HuH-7.5 (cell line): ENCODE measurements at places on chromosomes 7 and 10.
A peak's percentile ranks its signal among the peaks of the same experiment; 100 is the strongest.

GRCh38 chr10:44864051-44864450 is 47.1 kb upstream of the TMEM72 start:
- no peak for DNase-seq

GRCh38 chr7:150368884-150369747 is 494 bp downstream of the REPIN1 start:
- DNase-seq, result peak; percentile 89

DNA sequence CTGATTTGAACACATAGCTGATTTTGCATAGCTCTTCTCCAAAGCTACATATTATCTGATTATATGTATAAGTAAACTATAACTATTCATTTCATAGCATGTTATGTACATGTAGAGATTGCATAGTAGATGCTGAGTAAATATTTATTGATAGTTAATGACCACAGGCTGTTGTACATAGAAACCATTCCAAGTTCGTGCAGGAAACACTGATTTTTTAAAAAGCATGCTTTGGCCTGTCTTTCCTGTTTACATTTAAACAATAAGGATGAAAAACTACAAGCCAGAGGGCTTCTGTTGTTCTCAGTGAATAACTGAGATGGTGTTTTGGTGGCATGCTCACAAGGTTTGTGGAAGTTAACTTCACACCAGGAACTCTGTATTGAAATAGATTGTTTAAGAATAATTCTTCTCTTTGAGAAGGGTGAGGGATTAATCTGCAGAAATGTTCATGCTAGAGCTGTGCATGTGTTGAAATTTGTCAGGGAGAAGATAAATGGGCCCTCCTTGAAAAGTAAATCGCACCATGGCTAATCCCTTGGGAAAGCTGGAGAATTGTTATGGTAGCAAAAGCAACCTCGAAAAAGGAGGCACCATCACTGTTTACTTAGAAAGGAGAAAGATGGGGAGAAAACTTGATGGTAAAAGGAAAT is 120.2 kb upstream of the SP8 start:
- no peak for DNase-seq

DNA sequence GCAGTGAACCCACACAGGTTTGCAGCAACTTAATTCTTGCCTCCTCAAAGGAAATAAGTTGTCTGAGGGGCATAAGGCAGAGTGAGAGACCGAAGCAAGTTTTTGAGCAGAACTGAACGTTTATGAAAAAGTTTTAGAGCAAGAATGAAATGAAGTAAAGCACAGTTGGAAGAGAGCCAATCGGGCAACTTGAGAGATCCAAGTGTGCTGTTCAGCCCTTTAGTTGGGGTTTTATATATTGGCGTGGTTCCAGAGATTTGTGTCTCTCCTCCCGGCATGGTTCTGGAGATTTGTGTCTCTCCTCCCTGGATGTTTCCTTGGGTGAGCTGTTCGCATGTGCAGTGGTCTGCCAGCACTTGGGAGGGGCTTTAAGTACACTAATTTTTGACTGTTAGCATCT is 141.4 kb upstream of the DGKB start:
- DNase-seq, result no peak

- no peak for DNase-seq
Observed at GRCh38 chr10:78348411-78349164, 314.9 kb downstream of the RPS24 start.

GRCh38 chr7:151565541-151565940 is 45.8 kb upstream of the RHEB start:
- DNase-seq, result no peak

DNA sequence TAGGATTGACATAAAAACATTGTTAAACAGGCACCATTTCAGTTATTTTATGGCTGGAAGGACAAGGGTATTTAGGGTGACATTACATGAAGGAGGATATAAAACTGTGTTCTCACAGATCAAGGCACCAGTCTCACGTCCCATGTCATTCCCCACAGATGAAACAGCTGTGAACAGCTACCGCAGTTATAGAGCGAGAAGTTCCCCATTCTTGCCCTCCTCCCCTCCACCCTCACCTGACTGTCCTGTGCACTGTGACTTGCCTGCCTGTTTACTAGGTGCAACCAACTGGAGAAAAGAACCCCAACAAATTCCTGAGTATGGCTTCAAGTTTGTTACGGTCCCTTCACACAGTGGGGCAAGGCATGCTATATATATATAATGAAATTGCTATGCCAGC is 141.6 kb downstream of the SND1 start:
- no peak for DNase-seq

GRCh38 chr7:111320133-111320532 is 229.2 kb downstream of the LRRN3 start:
- no peak for DNase-seq

GRCh38 chr10:91493313-91493712 is 83.2 kb downstream of the HECTD2 start:
- peak; percentile 12 for DNase-seq

GRCh38 chr7:119758254-119758653 is 514.7 kb upstream of the KCND2 start:
- DNase-seq, result no peak

GRCh38 chr10:43273543-43273942 is 6.7 kb upstream of the RASGEF1A start:
- no peak for DNase-seq

DNA sequence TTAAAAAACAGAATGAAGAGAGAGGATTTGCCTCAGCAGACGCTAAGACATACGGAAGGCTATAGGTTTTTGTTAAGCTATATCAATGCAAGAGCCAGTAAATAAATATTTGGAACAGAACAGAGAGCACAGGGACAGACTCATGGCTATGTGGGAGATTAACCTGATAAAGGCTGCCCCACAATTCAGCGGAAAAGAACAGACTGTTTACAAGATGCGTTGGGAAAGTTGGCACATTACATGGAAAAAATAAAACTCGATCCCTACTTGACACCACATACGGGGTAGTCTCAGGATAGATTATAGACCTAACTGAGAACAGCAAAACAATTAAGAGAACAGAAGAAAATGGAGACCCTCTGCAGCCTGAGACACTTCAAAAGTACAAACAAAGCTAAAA is 10.8 kb downstream of the KCNH2 start:
- DNase-seq, result no peak
